ENCODE measurements at places on chromosomes 5 and 9. TPM values are rescaled to one million over a fixed set of nuclear protein-coding genes. Genes with fewer than 3 reads are reported as not detected.

DNA sequence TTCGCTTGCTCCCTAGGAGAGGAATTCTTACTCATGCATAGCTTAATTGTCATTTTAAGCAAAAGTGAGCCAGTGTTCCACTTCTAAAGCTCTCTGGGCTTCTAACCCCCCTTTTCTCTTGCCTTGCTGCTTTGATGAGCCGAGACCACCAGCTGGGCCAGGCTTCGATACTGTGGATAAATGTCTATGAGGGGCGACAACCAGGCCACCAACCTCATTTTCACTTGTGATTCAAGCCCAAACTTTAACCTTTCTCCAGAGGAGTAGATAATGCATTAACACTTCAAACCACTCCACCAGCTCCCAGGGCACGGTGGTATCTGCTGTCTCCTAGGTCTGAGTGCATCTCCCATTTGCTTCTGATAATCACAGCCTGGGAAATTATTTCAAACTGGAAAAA, 205.6 kb downstream of the PSAT1 start:
- no peak for DNase-seq

Gene CDC20B
- total RNA-seq, result not detected

DNA sequence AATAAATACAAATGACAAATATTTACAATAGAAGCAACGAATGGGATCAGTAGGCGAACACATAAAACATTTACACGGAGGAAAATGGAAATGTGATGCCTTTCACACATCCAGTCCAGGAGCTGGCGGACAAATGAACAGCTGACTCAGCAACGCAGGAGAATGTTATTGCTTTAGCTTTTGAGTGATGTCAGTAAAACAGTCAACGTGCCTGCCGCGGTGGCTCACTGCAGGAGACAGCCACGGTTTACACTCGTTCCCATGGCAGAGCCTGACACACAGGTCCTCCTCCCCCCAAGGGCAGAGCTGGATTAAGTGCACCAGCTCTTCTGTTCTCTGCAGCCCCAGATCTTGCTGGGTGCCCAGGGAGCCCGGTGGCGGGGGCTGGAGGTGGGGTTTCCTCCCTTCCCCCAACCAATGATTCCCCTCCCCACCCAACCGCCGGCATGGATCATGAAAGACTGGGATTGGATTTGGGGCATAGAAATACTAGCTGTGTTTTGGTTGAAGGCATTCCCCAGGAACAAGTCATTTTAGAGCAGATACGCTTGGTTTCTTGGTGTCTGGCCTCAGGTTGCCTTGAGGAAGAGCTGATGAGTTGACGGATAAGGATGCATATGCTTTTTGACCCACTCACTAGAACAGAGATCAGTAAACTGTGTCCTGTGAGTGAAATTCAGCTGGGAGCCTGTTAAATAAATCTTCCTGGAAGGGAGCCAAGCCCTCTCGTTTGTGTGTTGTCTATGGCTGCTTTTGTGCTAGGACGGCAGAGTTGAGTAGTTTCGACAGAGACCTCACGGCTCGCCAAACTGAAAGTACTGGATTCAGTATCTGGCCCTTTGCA, 12.5 kb downstream of the STC2 start:
- DNase-seq, result no peak

- DNase-seq, result no peak
Observed at GRCh38 chr5:90410178-90410762, 714 bp upstream of the CETN3 start.

Gene TMEM171
- not detected for total RNA-seq

DNA sequence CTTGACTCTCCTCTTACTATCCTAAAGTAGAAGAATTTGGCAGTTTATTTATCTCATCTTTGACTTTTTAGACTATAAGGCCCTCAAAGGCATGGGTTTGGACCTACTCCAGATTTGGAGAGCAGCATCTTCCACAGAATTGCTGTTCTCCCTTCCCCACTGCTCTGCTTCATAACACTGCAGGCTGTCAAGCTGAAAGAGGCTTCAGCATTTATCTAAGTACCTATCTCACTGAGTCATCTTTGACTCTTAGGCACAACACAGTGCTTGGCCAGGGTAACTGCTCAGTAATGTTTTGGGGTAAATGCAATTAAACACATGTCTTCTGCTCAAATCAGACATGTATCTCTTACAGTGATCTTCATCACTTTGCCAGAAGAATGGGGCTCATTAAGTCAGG, 60.6 kb downstream of the GRIN3A start:
- DNase-seq, result no peak

- no peak for DNase-seq
Observed at GRCh38 chr9:100104314-100104713, 5.3 kb downstream of the INVS start.

DNA sequence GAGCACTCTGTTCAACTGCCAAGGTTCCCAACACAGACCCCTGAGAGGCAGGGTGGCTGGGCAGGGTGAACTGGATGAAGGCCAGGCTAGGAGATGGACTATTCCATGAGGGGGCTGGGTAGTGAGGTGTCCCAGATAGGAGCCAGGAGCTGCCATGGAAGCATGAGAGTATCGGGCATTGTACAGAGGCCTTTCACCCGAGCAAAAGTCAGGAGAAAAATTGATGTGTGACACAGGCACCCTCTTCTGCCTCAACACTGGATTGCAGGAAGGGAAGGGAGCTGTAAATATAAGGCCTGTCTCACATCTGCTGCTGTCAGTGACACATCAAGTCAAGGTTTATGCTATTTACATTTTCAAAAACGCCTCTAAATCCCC, 74.6 kb downstream of the UBAP1 start:
- DNase-seq, result no peak

DNA sequence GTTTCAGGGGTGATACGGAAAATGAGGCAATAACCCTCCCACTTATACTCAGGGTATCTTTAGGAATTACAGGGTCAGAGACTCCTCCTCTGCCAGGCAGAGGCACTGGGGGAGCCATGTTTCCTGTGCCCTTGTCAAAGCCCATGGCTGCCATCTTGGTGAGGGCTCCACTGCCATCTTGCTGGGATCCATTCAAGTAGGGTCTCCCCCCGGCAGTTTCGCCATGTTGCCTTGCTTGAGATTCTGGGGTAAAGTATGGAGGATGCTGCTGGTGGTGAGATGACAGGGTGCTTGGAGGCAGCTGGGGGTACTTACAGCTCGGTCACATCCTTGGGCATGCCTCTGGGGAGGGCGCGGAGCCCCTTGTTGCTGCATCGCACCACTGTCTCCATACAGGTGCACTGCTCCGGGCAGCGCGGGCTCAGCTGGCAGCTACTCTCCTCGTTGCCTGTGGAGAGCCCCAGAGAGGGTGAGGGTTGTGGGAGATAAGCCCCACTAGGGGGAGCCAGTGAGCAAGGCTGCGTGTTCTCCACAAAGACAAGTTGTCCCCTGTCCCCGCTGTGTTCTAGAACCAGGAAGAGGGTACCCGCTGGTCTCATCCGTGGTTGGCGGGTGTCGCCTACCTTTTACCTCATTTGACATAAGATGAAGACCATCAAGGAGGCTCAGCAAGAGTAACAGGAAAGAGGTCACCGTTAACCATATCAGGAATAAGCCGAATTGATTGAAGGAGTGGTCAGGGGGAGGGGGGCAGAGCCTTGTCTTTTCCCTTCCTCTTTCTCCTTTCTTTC, 169.0 kb upstream of the PANK3 start:
- peak; percentile 80 for DNase-seq

DNA sequence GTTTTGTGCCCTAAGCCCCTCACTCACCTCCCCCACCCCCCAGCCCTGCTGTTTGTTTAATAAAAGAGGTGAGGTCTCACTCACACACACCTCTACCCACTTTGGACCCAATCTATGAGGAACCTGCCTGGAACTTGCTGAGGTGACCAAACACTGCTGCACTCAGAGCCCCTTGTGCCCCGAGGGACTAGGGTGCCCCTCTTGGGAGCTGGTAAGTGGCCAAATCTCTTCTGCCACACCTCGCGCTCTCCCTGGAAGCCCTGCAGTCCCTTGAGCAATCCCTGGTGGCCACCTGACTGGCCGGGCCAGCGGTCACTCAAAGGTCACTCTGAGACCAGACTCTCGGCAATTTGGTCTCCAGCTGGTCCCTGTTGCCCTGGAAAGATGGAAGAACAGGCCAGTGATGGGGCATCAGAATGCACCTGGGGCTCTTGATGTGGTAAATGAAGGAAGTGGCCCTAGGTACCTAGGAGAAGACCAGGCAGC, 157.2 kb downstream of the MED10 start:
- no peak for DNase-seq

DNA sequence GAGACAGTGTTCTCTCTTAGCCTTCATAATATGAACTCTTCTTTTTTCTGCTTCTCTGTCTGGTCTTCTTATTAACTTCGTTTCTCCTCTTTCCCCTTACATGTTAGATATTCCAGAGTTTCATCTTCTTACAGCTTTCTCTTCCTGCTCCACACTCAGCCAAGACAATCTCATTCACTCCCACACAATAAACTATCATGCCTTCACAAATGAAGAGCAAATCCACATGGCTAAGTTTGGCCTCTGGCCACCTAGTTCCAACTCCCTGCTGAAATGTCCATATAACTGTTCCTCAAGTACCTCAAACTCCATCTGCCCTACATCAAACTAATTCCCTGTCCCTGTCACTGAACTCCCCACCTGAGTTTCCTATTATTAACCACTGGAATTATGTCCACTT, 18.4 kb downstream of the IL33 start:
- DNase-seq, result no peak

GRCh38 chr5:1789834-1790471, 9.7 kb downstream of the MRPL36 start:
- no peak for DNase-seq

Gene PCDHGB3
- total RNA-seq, result 0.40 TPM

DNA sequence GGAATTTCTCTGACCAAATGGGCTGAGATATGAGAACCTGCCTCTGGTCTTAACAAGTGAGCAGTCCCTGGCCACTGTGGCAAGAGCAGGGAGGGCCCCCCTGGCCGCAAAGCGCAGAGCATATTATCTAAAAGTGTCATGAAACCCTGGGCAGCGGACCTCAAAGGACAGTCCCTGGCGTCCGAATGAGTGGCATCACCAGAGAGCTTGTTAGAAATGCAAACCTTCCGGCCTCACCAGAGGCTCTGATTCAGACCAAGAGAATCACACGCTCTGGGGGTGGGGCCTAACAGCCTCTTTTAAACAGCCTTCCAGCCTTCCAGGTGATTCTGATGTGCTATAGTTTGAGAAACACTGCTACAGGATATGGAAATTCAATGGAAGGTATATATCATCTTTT, 10.9 kb downstream of the PTPN3 start:
- no peak for DNase-seq

DNA sequence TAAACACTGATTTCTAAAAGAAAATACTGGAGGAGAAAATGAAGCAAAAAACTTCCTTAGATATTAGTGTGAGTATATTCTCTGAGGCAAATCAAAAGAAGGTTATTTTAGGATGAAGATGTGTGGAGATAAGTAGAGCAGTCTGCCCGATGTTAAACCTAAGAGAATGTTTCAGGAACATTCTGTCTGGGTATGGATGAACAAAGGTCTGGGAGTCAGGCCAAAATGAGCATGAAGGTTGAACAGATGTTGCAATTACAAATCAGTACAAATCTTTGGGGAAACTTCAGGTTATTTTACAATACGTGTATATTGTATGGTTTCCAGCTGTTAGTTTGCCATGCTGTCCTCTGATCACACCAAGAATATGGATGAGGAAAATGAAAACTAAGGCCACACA, 14.4 kb upstream of the CEP78 start:
- DNase-seq, result no peak

GRCh38 chr9:134564431-134565170, 77.0 kb upstream of the COL5A1 start:
- DNase-seq, result no peak

DNA sequence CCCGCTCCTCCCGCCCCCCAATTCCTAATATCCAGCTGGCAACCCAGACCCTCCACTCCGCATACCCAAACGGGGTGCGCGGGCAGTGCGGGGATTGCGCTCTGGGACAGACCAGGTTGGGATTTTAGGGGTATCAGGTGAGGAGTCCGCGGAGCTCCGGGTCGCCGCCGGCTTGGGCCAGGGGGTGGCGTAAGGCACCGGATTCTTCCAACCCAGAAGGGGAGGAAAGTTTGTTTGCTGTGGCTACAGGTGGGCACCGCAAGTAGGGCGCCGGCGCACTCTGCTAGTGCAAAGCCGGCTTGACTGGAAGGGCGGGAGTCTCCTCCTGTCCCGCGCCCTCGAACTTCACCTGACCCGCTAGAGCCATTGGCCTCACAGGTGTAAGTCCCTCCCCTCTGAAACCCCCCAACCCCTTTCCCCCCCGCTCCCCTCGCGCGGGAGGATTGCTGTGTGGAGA, 709 bp downstream of the IQGAP2 start:
- peak; percentile 91 for DNase-seq

DNA sequence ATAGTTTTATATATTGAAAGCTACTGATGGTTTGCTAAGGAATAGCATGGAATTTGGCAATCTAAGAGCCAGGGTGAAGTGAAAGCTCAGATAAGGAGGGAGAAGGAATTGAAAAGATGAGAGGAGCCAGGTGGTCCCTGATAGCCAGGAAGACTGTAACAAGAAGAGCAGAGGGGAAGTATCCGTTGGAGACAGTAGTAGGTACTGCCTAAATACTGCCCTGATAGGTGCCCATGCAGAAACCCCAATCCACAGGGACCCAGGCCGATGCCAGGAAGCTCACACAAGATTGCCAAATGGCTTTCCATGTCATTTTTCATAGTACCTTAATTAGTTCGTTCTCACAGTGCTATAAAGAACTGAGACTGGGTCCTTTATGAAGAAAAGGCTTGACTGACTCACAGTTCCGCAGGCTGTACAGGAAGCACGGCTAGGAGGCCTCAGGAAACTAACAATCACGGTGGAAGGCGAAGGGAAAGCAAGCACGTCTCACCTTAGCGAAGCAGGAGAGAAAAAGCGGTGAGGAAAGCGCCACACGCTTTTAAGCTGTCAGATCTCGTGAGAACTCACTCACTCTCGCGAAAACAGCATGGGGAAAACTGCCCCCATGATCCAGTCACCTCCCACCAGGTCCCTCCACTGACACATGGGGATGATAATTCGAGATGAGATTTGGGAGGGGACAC, 13.0 kb downstream of the ACTL7B start:
- peak; percentile 72 for DNase-seq
